H9 (cell line): ENCODE measurements at places on chromosomes 1 and 21. TPM values are rescaled to one million over a fixed set of nuclear protein-coding genes. Genes with fewer than 3 reads are reported as not detected.

- no peak overlapping the region for H3K4me3 ChIP-seq
- peaks cover 55% of the 10 kb centered on the region; the same call in 2 of the 3 replicates for H3K36me3 ChIP-seq
- no peaks in the 10 kb centered on the region for H3K4me1 ChIP-seq
- no peak for DNase-seq
- no peak overlapping the region for H3K27ac ChIP-seq
Measured at GRCh38 chr1:54207287-54207686, 7.3 kb downstream of the MRPL37 start.

CELSR2 gene
- 26.7 and 29.2 TPM in 2 replicates for total RNA-seq

GRCh38 chr21:31252611-31253010, 91.5 kb downstream of the TIAM1 start:
- no peaks in the 10 kb centered on the region for H3K27me3 ChIP-seq
- H3K36me3 ChIP-seq = no peaks in the 10 kb centered on the region
- DNase-seq = no peak
- H3K4me3 ChIP-seq = no peak overlapping the region

ITLN2 gene
- total RNA-seq = 2.4 and 2.9 TPM in 2 replicates

DNA sequence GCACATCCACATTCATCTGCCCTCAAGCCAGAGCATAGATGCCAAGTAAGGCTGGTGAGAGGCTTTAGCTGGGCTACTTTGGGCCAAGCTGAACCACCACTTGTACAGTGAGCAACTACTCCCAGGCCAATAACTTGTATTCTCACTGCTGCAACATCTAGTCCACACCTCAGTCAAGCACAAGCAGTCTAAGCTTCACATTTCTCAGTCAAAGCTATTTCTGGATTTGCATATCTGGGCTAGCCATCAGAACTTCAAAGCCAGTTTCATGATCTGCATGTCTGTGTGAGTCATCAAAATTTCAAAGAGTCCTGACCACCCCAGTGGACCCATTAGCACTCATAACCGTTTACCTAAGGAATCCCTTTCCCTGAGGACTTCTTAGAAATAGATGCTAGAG, 77.7 kb upstream of the DIRAS3 start:
- no peaks in the 10 kb centered on the region for H3K36me3 ChIP-seq
- no peak overlapping the region for H3K27ac ChIP-seq

DNA sequence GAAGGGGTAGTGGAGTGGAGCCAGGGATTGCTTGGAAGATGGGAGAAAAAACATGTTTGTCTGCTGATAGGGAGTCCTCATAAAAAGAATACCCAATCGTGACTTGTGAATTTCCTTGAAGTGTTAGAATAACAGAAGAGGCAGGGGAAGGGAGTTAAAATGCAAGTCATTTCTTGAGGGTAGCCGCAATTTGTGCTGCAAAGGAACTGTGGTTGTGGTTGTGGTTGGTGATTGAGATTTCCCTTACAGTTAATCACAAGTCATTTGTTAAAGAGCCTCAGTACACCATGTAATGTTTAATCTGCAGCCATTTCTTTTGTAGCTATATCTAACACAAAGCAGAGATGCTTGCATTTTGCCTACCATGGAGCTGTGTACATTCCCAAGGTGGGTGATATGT, 38.5 kb upstream of the EGLN1 start:
- H3K36me3 ChIP-seq = peaks cover 28% of the 10 kb centered on the region
- no peaks in the 10 kb centered on the region for H3K27me3 ChIP-seq
- no peaks in the 10 kb centered on the region for H3K4me1 ChIP-seq
- no peak overlapping the region for H3K4me3 ChIP-seq

OVAAL gene
- not detected in 2 replicates for total RNA-seq

GRCh38 chr1:23790696-23791515, at the start of gene LYPLA2:
TSS of gene LYPLA2 (plus strand) at chr1:23791145. CDS start at chr1:23792683, 1,538 bp downstream.
- DNase-seq = peak; percentile 94
- H3K36me3 ChIP-seq = peaks cover 43% of the 10 kb centered on the region
- no peaks in the 10 kb centered on the region for H3K4me1 ChIP-seq

HSD11B1 gene
- total RNA-seq = not detected in 2 replicates

DNA sequence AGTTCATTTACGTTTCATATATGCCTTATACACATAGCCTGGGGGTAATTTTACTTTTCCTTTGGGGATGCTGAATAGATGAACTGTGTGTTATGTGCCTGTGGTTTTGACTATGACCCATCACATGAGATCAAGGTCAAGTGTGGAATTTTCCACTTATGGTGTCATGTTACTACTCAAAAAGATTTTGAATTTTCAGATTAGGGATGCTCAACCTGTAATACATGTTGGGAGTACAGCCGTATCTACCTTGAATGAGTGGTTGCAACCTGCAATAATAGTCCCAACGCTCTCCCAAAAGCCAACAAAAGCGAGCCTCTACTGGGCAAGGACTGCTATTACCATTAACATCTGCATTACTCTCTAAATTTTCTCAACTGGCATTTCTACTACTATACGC, 68.5 kb upstream of the SDC3 start:
- peaks cover 68% of the 10 kb centered on the region for H3K36me3 ChIP-seq
- no peak overlapping the region for H3K4me3 ChIP-seq
- no peaks in the 10 kb centered on the region for H3K4me1 ChIP-seq
- H3K27me3 ChIP-seq = no peaks in the 10 kb centered on the region
- no peak for DNase-seq
- H3K27ac ChIP-seq = no peak overlapping the region

CNKSR1 gene
- total RNA-seq = 23.4 and 26.3 TPM in 2 replicates

DNA sequence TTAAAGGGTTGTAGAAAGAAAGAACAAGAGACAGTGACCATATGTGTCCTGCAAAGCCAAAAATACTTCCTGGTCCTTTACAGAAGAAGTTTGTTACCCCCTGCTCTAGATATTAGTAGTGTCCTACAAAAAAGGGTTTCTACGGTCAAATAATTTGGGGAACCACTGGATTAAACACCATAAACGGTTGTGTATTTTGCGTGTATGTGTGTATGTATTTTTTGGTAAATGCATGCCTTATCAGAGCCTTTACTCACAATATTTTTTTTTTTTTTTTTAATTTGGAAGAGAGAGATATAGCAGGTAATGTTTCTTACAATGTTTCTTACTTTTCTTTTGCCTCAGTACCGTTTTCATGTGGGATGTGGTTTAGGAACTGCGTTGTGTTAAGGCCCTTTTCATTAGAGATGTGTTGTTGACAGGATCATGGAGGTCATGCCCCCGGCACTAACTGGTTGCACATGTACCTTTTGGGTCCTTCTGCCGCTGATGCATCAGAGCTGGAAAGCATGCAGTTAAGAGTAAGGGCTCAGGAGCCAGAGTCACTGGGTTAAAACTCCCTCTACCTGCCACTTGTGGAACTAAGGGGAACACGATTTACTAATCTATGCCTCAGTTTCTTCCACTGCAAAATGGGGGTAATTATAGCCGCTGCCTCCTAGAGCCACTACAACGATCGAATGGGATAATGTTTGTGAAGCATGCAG, 234.6 kb upstream of the KAZN start:
- no peak for DNase-seq
- H3K27me3 ChIP-seq = 0 out of 2 replicates have a peak, but pooled peaks cover 2% of the 10 kb centered on the region
- H3K4me3 ChIP-seq = no peak overlapping the region
- H3K4me1 ChIP-seq = no peaks in the 10 kb centered on the region
